ENCODE measurements at places on chromosomes 13 and 19. TPM values are rescaled to one million over a fixed set of nuclear protein-coding genes. Genes with fewer than 3 reads are reported as not detected.

VAV1 gene
- 5.6 TPM for total RNA-seq

CLEC17A gene
- not detected for total RNA-seq

REEP6 gene
- total RNA-seq: 6.9 TPM

PLIN4 gene
- 125 TPM for total RNA-seq

FFAR3 gene
- total RNA-seq: not detected

KIR2DL1 gene
- not detected for total RNA-seq

LILRB4 gene
- total RNA-seq: 0.99 TPM

TMEM259 gene
- total RNA-seq: 142 TPM

TICAM1 gene
- 12.9 TPM for total RNA-seq

SULT2A1 gene
- not detected for total RNA-seq

SMIM44 gene
- total RNA-seq: not detected

ICAM4 gene
- total RNA-seq: 0.26 TPM

ASF1B gene
- 1.6 TPM for total RNA-seq

GRCh38 chr19:4993683-4994082 is 24.8 kb downstream of the KDM4B start:
- no peak for DNase-seq

GRCh38 chr13:83221813-83222241 is 660.4 kb downstream of the SLITRK1 start:
- no peak for DNase-seq

GRCh38 chr13:30572859-30573275 is 44.9 kb upstream of the USPL1 start:
- DNase-seq: peak; percentile 11

GRCh38 chr19:4522291-4523002 is 4.2 kb upstream of the PLIN4 start:
- no peak for DNase-seq

DNA sequence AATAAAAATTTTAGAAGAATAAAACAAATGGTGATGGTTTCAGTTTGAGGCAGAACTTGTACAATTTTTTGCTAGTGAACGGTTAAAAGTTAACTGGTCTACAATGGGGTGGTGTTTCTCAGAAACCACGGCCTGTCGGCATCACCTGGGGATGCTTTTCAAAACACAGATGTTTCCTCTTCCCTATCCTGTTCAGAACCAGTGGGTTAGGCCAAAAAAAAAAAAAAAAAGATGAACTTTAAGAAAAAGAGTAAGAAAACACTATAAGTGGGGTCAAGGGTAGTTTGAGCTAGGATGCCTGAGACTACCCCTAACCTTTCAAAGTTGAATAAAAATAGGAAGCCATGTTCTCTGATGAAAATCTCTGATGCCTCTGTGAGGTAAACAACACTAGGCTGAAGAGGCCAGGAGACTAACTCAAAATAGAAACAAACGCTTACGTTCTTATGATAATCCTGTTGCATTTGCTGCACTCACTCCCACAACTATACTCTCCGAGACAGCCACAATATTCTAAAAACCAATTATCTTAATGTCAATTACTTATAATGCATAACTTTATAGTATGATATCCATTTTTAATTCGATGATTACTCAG is 3.3 kb downstream of the MTIF3 start:
- no peak for DNase-seq

GRCh38 chr19:2432131-2432848 is 4.9 kb upstream of the TIMM13 start:
- DNase-seq: no peak

- no peak for DNase-seq
Measured at GRCh38 chr13:30423891-30424290, 1.6 kb downstream of the UBE2L5 start.

DNA sequence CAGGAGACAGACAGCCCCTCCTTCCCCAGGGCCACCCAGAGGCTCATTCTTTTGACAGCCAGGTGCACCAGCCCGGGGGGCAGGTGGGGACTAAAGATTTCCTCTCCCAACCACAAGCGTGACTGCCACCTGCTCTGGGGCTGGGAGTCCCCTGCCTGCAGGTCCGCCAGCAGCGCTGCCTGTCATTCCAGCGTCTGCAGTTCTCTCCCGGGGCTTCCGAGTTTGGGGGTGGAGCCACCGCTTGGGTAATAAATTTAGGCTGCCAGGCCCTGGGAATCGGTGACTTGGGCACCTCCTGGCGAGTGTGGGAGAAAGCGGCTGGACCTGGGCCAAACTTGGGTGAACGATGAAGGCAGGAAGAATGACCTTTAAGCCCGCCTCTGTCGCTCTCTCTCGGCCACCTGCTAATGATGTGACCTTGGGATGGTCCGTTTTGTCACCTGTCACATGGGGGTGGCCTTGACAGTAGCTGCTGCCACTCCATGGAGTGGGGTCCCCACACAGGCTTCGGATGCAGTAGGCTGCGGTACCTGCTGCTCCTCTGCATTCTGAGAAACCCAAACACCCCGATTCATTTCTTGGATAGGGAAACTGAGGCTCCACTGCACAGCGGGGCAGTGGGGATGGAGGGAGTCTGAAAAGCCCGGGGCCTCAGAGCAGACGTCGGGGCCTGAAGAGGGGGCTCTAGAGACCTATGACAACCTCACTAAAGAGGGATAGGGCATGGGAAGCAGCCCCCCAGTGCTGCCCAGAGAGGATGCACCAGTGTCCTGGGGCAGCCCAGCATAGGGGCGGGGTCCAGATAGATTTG is 12.8 kb downstream of the FUT6 start:
- peak; percentile 94 for DNase-seq

GRCh38 chr13:23674795-23675640 is 104.8 kb downstream of the TNFRSF19 start:
- no peak for DNase-seq

- DNase-seq: no peak
Measured at GRCh38 chr19:4671185-4671851, 1.2 kb upstream of the MYDGF start.

- DNase-seq: peak; percentile 16
Measured at GRCh38 chr19:51124729-51125128, at the start of gene SIGLEC9. Gene SIGLEC9, plus strand, starts transcription at chr19:51124906. Its CDS starts 69 bp downstream, at chr19:51124975.

- no peak for DNase-seq
Measured at GRCh38 chr13:58032676-58033460, 401.3 kb downstream of the PCDH17 start.

- DNase-seq: no peak
Measured at GRCh38 chr19:13526552-13526951, 20.3 kb upstream of the CACNA1A start.

DNA sequence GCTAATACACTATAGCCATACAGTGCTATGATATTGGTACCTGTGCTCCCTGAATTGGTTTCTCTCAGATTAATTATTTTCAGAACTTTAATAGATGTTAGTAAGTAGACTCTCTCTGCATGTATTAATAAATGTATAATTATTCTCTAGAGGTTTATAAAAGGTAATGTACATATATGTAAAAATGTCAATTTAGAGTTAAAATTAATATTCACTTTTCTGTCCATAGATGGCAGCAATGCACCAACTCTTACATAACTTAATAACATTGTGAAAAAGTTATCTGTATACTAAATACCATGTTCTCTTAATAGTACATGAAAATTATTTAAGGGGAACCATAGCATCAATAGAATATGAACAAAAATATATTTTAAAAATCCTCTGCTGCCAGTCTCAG is 515.0 kb upstream of the KLHL1 start:
- DNase-seq: no peak

DNA sequence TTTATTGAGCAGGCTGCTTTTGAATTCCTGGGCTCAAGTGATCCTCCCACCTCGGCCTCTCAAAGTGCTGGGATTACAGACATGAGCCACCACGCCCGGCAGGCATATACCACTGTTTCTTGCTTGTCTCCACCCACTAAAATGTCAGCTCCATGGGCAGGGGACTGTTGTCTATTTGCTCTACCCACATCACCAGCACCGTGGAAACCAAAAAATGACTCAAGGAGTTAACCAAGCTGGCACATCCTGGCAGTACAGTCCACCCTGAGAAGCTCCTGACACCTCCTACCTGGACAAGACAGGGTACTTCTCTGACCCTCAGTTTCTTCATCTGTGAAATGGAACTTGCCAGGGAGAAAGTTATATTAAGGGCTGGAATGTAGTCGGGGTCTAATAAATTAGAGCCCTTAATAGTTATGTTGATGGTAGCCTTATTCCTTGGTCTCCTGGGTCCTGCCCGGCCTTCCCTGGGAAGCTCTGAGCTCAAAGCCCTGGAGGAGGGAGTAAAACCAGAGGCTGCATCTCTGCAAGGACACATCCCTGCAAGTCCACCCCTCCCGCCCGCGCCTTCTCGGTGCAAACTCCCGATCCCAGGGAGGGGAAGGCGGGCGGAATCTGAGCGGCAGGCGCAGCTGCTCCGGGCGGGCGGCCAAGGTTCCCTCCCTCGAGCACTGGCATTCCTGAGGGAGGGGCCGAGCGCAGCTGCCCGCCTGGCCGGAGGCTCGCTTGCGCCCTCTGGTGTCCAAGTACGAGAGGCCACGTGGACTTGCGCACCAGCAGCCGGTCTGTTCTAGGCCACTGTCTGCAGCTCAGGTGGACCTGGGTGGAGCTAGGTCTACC is 14.1 kb downstream of the RDH8 start:
- DNase-seq: peak; percentile 98

DNA sequence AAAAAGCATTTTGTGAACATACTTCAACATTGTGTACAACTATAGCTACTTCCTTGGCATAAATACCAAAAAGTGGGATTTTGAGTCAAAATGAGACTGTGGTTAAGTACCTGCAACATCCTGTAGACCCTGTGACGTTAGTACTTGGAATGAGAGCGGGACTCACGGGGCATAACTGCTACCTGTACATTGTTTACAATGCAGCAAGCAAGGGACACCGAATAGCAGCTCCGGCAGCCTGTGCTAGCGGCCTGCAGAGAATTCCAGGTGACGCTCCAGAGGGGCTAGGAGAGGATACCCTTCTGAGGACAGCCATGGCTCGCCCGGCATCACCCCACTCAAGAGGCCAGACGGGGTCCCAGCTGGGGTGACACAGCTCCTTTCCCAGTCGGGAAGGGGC is 824 bp upstream of the ZNF331 start:
- no peak for DNase-seq

DNA sequence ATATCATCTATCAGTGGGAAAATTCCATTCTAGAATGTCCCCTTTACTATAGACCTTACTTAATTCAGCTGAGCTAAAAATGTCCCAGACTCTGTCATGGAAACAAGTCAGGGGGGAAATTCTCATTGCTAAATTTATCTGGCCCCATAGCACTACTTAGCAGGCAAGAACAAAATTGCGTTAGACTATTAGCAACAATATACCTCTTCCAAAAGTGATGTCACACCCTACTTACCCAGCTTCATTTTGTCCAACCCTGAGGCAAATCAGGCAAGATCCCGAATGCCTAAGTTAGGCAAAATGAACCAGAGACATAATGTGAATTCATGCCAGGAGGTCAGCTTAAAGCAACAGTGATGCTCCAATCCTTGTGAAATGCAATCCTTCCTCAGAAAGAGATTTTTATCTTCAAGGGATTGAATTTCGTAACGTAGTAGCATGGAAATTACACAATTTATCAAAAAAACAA is 93.7 kb downstream of the FRY start:
- no peak for DNase-seq

- no peak for DNase-seq
Measured at GRCh38 chr13:105097521-105097920, 1437.9 kb downstream of the EFNB2 start.

GRCh38 chr13:25067064-25067463 is 28.9 kb upstream of the PABPC3 start:
- DNase-seq: no peak

DNA sequence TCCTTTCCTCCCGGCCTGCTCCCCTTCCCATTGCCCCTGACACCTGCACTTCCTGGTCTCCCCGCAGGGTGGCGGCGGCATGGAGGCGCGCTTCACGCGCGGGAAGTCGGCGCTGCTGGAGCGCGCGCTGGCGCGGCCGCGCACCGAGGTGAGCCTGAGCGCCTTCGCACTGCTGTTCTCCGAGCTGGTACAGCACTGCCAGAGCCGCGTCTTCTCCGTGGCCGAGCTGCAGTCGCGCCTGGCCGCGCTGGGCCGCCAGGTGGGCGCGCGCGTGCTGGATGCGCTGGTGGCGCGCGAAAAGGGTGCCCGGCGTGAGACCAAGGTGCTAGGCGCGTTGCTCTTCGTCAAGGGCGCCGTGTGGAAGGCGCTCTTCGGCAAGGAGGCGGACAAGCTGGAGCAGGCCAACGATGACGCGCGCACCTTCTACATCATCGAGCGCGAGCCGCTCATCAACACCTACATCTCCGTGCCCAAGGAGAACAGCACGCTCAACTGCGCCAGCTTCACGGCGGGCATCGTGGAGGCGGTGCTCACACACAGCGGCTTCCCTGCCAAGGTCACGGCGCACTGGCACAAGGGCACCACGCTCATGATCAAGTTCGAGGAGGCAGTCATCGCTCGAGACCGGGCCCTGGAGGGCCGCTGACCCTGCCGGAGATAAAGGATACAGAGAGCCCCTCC is 1.7 kb downstream of the TRAPPC5 start:
- DNase-seq: no peak

DNA sequence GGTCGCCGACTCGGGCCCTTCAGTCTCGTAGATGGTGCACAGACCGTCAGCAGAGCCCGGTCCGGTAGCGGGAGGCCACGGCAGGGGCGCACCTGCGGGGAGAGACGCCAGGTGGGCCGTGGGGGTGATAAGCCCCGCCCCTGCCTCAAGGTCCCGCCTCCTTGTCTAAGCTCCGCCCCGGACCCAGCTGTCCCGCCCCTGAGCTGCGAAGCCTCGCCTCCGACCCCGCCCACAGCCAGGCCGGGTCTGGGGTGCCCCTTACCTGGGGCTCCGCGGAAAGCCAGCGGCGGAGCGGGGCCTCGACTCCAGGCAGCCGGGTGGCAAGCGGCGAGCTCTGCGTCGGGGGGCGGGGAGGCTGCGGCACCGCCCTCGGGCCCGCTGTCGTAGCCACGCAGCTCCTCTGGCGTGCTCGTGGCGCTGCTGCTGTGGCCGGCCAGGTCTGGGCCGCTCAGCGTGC is 4.7 kb downstream of the PRR36 start:
- peak; percentile 65 for DNase-seq

- DNase-seq: no peak
Measured at GRCh38 chr13:32419862-32420261, 8.1 kb downstream of the N4BP2L1 start.

GRCh38 chr13:103395139-103395538 is 328.9 kb upstream of the SLC10A2 start:
- DNase-seq: no peak

GRCh38 chr13:106083620-106084350 is 451.7 kb downstream of the EFNB2 start:
- peak; percentile 41 for DNase-seq

GRCh38 chr19:48417421-48417820 is 24.0 kb downstream of the GRIN2D start:
- DNase-seq: no peak

DNA sequence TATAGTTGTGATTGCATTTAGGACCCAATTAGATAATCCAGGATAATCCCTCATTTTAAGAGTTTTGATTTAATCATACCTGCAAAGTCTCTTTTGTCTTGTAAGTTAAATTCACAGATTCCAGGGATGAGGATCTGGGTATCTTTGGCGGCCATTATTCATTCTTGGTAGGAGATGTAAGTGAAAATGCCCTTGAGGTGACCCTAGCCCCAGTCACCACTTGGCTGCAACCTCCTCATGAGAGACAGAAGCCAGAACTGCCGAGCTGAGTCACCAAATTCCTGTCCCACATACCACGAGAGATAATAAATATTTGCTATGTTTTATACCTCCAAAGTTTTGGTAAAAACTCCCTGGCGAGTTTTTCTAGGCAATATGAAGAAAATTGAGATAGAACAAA is 389.4 kb downstream of the RFC3 start:
- peak; percentile 9 for DNase-seq

GRCh38 chr19:45508417-45508860 is 1.2 kb downstream of the VASP start:
- DNase-seq: peak; percentile 68

GRCh38 chr19:38168637-38169036 is 55.4 kb downstream of the DPF1 start:
- no peak for DNase-seq

Measured in body of pancreas (tissue), 4 donors.